ENCODE measurements at places on chromosomes 3 and 15.
A peak's percentile ranks its signal among the peaks of the same experiment; 100 is the strongest.

- H3K4me1 ChIP-seq = no peaks in the 10 kb centered on the region
- no peak overlapping the region for H3K4me3 ChIP-seq
- H3K27ac ChIP-seq = no peak overlapping the region
- no peaks in the 10 kb centered on the region for H3K27me3 ChIP-seq
- H3K36me3 ChIP-seq = no peaks in the 10 kb centered on the region
These were observed 350.9 kb upstream of the POU1F1 start for GRCh38 chr3:87627316-87627715.

- no peaks in the 10 kb centered on the region for H3K27me3 ChIP-seq
- DNase-seq = no peak
- no peaks in the 10 kb centered on the region for H3K36me3 ChIP-seq
- no peak overlapping the region for H3K27ac ChIP-seq
- H3K4me3 ChIP-seq = no peak overlapping the region
These were observed 43.8 kb upstream of the ARHGEF3 start for GRCh38 chr3:56845505-56845904.

GRCh38 chr3:50675179-50676030 is 678 bp downstream of the DOCK3 start:
- H3K4me1 ChIP-seq = peaks cover 3% of the 10 kb centered on the region
- H3K27ac ChIP-seq = no peak overlapping the region
- DNase-seq = peak; percentile 62
- H3K27me3 ChIP-seq = peaks cover 57% of the 10 kb centered on the region
- no peaks in the 10 kb centered on the region for H3K36me3 ChIP-seq
- peak overlapping the region; percentile 51 for H3K4me3 ChIP-seq

DNA sequence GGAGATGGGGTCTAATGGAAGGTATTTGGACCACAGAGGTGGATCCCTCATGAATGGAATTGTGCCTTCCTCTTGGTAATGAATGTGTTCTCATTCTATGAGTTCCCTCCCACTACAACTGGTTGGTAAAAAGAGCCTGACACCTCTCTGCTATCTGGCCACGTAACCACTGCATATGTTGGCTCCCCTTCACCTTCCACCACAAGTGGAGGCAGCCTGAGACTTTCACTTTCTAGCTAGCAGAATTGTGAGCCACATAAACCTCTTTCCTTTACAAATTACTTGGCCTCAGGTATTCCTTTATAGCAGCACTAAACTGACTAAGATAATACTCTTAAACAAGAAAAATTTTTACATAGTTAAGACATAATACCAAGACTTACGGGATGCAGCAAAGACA is 155.3 kb downstream of the NR1I2 start:
- peaks cover 10% of the 10 kb centered on the region for H3K4me1 ChIP-seq
- DNase-seq = no peak
- H3K36me3 ChIP-seq = no peaks in the 10 kb centered on the region

DNA sequence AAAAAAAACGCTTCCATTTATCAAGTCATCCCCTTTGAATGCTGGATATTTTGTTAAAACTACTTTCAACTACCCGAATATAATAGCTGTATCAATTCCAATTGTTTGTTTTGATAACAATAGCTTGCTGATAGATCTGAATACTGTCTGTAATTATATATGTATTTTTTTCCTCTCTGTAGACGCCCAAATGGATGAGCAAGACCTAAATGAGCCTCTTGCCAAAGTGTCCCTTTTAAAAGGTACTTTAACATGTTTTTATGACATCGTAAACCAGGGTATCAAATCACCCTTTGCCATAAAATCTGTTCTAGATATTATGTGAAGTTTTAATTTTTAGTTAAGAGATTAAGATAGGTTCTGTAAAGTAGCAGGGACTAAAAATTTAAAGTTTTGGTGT is 111.5 kb upstream of the FLNB start:
- H3K4me1 ChIP-seq = peaks cover 47% of the 10 kb centered on the region
- H3K36me3 ChIP-seq = peaks cover 6% of the 10 kb centered on the region
- H3K4me3 ChIP-seq = no peak overlapping the region

- H3K4me3 ChIP-seq = no peak overlapping the region
- peaks cover 20% of the 10 kb centered on the region for H3K4me1 ChIP-seq
- H3K36me3 ChIP-seq = no peaks in the 10 kb centered on the region
- H3K27me3 ChIP-seq = no peaks in the 10 kb centered on the region
- no peak for DNase-seq
These were observed 145.3 kb downstream of the RORA start for GRCh38 chr15:61083788-61084134.

DNA sequence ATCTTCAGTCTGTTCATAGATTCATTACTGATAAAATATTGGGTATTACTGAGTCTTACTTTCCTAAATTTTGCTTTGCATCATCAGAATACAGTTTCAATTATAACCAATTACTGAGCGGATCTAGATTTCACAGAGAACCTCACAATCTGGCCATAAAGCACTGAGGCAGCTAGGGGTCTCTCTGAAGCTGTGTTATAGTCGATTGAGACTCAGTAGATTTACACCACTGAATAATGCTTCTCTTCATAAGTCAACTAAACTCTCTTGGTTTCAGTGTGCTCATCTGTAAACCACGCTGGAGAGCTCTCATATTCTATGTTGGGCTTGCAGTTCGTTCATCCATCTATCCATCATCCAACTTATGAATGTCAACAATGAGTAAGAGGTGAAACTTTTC is 180.6 kb downstream of the GREM1 start:
- DNase-seq = no peak
- H3K36me3 ChIP-seq = no peaks in the 10 kb centered on the region
- H3K4me1 ChIP-seq = no peaks in the 10 kb centered on the region
- no peak overlapping the region for H3K27ac ChIP-seq

DNA sequence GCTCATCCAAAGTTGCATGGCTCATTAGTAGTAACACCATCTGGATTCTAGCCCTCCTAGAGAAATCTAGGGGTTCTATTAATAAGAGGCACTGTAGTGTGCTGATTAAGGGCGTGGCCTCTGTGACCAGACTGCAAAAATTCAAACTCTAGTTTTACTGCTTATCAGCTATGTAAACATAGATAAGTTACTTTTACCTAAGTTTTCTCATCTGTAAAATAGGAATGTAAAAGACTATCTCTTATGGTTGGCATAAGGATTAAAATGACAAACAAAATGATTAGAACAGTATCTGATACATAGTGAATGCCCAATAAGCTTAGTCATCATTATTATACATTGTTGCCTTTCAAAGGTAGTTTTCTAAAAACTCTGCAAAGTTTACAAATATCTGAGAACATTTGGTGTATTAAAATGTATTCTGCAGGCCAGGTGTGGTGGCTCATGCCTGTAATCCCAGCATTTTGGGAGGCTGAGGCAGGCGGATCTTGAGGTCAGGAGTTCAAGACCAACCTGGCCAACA is 4.5 kb downstream of the PTX3 start:
- no peaks in the 10 kb centered on the region for H3K36me3 ChIP-seq
- peaks cover 17% of the 10 kb centered on the region for H3K27me3 ChIP-seq
- no peak for DNase-seq

- H3K27ac ChIP-seq = no peak overlapping the region
- H3K36me3 ChIP-seq = peaks cover 1% of the 10 kb centered on the region
- H3K27me3 ChIP-seq = no peaks in the 10 kb centered on the region
- peaks cover 5% of the 10 kb centered on the region for H3K4me1 ChIP-seq
- DNase-seq = no peak
These were observed 20.3 kb downstream of the ACAA1 start for GRCh38 chr3:38116471-38117162.

DNA sequence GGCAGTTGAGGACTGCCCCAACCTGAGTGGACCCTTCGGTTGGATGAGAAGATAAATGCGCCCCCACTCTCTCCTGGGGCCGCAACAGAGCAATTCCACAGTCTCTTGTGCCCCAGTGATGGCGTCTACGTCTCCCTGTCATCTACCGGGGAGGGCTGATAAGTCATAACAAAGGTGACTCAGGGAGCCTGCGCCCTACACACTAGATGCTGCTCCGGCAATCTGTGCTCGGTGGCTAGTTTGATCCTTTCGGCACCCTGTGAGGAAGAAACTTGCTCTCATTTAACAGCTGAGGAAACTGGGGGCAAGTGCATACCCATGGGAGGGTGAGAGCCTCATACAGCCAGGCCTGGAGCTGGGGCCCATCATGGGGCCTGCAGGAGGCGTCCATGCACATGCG is 14.1 kb upstream of the SEMA3F start:
- peaks cover 26% of the 10 kb centered on the region for H3K4me1 ChIP-seq
- H3K36me3 ChIP-seq = no peaks in the 10 kb centered on the region
- H3K27ac ChIP-seq = no peak overlapping the region
- H3K4me3 ChIP-seq = no peak overlapping the region

DNA sequence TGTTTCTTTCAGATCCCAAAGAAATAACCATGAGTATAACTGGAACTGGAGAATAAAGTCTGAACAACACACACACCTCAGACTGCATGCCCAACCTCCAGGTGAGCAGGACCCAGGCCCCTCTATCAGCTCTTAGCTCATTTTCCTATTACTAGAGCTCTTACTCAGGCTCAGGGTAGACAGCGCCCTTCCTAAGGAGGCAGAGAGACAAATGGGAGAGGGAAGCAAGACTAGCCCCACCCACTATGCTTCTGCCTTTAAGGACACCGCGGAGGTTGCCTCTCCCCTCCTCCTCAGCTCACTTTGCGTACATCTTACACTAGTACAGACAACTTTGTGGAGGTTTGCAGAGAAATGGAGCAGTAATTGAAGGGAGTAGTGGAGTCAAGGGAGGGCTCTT is 44.0 kb upstream of the GLCE start:
- DNase-seq = no peak
- H3K4me3 ChIP-seq = no peak overlapping the region
- no peaks in the 10 kb centered on the region for H3K4me1 ChIP-seq
- no peak overlapping the region for H3K27ac ChIP-seq
- H3K36me3 ChIP-seq = no peaks in the 10 kb centered on the region
- peaks cover 17% of the 10 kb centered on the region for H3K27me3 ChIP-seq

- no peaks in the 10 kb centered on the region for H3K4me1 ChIP-seq
- H3K27me3 ChIP-seq = no peaks in the 10 kb centered on the region
- no peak overlapping the region for H3K4me3 ChIP-seq
These were observed 534.0 kb upstream of the NAALADL2 start for GRCh38 chr3:174325171-174325570.

DNA sequence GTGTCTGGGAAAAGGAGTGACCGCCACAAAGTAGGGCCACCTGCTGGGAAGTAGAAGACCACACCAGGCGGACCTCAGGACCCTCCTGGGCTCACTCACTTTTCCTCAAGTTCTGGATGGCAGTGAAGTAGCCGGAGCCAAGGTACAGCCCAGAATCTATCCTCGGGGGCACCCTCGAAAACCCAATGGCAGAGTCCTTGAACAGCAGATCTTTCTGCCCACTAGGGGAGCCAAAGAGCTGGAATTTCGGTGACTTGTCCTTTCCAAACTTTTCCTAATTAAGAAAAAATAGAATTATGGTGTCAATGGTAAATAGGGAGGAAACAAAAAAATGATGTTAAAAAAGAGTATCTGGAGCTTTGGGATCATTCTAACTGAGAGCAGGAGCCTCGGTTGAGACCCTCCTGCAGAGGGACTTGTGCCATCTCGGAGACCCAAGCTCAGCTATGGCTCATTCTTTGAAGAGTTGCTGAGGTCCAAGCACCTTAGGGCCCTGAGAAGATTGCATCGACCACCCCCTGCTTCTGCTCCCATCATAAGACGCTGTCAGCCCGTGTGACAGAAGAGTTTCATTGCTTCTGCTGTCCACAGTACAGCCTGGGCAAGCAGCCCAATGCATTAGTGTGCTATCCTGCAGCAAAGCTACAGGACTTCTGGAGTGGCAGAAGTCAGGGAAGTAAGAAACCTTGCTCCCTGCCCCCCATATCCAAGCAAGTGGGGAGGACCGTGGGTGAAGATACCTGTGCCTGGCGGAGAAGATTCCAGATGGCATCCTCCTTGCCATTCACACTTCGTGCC is 14.8 kb downstream of the LTF start:
- peaks cover 4% of the 10 kb centered on the region for H3K4me1 ChIP-seq
- H3K27ac ChIP-seq = no peak overlapping the region
- no peaks in the 10 kb centered on the region for H3K27me3 ChIP-seq
- no peak overlapping the region for H3K4me3 ChIP-seq

DNA sequence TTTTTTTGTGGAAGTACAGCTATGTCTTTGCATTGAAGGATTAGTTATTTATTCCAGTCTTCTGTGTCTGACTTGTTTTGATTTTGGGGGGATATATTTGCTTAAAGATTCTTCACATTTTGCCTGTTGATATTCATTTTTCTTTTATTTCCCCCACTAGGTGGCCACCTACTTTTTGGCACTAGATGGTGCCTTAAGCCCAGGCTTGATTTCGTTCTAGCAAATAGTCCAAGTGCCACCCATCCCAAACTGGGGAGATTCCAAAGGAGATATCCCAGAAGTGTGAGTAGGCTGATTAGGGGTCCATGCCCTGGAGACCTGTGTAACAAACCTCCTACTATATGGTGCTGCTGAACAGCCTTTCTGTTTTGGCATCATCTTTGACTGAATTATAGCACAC is 80.0 kb upstream of the SPATA16 start:
- no peak overlapping the region for H3K27ac ChIP-seq
- DNase-seq = no peak
- no peaks in the 10 kb centered on the region for H3K4me1 ChIP-seq
- H3K4me3 ChIP-seq = no peak overlapping the region
- no peaks in the 10 kb centered on the region for H3K36me3 ChIP-seq
- H3K27me3 ChIP-seq = no peaks in the 10 kb centered on the region

GRCh38 chr3:64518950-64519349 is 168.8 kb downstream of the ADAMTS9 start:
- no peaks in the 10 kb centered on the region for H3K36me3 ChIP-seq
- H3K4me3 ChIP-seq = no peak overlapping the region
- H3K27me3 ChIP-seq = no peaks in the 10 kb centered on the region
- DNase-seq = no peak

Data from heart right ventricle (tissue), 16 donors.